ENCODE measurements at places on chromosomes 13 and 19.

DNA sequence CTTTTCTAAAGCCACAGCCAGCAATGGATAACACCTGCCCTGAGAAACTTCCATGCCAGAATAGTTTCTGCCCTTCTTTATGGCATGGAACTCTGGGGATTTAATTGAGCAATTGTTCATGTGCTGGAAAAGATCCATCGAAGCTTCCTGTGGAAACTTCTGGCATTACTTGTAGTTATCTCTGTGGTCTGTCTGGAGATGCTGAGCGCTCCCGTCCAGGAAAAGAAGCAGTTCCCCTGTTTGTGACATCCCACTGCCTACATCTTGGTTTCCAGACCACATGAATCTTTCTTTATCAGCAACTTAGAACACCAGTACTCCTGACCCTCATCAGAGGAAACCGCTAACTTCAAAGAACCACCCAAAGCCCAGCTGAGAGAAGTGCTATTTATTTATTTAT, 24.6 kb downstream of the FLT1 start:
- DNase-seq, result no peak

GRCh38 chr13:22925881-22926747, 254.7 kb upstream of the SGCG start:
- no peak for DNase-seq

DNA sequence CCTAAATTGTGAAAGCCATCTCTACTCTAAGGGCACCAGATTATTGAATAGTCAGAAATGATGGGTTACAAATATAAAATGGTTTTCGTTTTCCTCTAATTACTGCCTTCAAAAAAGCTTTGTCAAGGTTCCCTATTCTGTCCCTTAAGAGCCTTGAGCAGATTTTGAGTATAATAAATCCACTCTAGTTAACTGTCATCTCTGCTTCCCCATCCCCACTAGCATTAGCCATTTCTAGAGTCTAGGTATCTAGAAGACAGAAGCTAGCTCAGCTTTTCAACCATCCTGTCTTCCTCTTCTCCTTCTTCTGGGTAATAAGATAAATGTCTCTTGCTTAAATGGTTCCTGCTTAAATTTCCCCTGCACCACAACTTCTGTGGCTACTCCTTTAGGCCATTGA, 290.4 kb downstream of the DACH1 start:
- no peak for DNase-seq

DNA sequence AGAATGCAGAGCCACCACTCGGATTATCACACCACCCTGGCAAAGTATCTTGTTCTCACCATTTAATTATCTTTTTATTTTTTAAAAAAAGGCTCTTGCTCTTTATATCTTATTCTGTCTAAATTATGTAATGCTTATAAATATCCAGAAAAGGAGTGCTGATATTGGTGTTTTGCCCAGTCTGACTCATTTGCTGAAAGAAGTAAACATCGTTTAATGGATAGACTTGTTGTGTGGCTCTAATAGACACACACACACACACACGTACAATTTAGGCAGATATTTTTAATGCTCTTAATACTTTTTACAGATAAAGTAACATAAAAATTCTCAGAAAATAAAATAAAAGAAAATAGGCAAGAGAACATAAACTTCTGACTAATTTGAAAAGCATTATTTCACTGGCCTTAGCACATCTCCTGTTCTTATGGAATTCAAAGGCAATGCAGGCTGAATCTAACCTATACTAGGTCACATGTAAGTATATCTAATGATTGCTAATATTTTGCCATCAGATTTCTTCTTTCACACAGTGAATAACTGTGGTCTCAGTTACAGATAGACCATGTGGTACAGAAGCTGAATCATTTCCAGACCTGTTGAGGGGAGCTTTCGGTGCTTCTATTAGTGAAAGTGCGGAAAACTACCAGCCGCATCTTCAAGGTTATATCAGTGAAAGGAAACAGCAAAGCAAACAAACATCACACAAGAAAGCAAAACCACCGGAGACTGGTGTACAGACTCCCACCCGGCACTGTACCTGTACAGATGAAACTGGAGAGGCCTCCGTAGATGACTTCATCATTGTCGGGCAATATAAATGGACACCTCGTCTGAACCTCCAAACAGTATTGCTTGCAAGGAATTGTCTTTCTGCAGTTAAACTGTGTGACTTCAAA, 642.1 kb upstream of the ARGLU1 start:
- DNase-seq, result no peak

DNA sequence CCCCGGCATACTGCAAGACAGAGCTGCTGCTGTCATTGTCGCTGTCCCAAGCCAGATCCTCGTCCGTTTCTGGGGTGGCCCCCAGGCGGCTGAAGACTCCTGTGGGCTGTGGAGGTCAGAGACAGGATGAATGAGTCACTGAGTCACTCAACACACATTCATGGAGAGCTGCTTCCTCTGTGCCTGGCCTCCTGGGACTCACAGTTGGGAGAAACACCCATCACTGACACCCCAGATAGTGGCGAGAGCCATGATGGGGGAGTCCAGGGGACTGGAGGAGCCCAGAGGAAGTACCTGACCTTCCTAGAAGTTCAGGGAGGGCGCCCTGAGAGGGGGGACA, 26.0 kb downstream of the C19orf47 start:
- no peak for DNase-seq

- no peak for DNase-seq
These were observed 411.6 kb upstream of the SLITRK5 start for GRCh38 chr13:87259479-87260083.

GRCh38 chr19:3682741-3683404, 17.4 kb downstream of the PIP5K1C start:
- DNase-seq, result no peak

DNA sequence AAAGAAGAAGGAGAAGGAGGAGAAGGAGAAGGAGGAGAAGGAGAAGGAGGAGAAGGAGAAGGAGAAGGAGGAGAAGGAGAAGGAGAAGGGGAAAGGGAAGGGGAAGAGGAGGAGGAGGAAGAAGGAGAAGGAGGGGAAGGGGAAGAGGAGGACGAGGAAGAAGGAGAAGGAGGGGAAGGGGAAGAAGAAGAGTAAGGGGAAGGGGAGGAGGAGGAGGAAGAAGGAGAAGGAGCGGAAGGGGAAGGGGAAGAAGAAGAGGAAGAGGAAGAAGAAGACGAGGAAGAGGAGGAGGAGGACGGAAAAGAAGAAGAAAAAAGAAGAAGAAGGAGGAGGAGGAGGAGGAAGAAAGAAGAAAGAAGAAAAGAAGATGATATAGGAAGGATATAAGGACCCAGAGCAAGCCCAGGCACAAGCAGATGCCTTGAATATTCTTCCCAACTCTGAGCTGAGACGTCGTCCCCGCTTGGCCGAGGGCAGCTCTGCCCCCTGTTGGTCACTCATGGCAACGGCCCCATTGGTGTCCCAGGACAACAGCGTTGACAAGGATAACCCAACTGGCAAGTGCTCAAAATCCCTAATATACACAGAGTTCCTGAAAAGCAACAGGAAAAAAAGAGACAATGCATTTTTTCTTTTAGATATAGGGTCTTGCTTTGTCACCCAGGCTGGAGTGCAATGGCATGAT, 30.6 kb upstream of the IGSF23 start:
- DNase-seq, result no peak

DNA sequence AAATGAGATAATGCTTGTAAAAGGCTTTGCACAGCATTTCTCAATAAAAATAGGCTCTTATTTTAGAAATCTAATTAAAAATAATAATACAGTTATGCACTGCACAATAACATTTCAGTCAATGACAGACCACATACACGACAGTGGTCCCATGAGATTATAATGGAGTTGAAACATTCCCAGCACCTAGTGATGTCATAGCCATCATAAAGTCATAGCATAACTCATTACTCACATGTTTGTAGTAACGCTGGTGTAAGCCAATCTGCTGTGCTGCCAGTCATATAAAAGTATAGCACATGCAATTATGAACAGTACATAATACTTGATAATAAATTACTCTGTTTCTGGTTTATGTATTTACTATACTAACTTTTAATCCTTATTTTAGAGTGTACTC, 12.7 kb upstream of the SERPINE3 start:
- no peak for DNase-seq

GRCh38 chr13:74710006-74710405, 575.8 kb upstream of the KLF12 start:
- no peak for DNase-seq

DNA sequence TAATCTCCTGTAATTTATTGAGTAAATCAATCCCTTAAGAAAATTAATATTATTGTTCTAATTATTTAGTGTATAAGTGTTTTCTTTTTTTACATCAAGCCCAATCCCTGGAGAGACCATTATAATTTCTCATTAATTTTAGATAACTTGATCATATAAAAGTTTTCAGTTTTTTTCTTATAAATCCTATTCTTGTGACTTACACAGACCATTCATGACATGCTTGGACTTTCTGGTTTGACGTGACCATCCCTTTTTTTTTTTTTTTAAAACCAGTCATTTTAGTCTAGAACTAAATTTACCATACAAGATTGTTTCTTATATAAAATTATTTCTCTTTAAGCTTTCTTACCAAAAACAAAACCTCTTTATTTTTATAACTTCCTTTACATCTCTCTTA, 5.4 kb upstream of the MTRF1 start:
- no peak for DNase-seq

GRCh38 chr19:18441804-18442788, 4.2 kb upstream of the ISYNA1 start:
- DNase-seq, result no peak

- DNase-seq, result no peak
These were observed 40.0 kb downstream of the ZNF729 start for GRCh38 chr19:22326219-22326618.

DNA sequence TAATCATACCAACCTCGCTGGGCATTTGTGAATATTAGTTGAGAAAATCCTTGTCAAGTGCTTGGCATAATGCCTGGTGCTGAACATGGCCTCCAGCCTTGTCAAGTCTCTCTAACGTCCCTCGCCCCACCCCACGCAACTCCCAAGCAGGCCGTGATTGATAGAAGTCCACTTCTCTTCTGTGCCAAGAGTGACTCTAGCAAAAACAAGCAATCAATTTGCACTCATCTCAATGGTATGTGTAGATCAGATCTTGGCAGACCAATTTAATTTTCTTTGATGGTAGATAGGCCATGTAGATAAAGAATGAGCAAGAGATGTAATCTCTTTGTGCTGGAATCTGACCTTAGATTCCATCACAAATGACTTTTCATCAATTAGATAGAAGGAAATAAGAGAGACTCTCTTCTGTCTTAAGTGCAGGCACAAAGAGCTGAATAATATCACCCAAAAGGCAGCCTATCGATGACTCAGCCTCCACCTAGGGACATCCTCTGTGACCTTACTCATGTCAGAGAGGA, 31.0 kb upstream of the KATNAL1 start:
- no peak for DNase-seq

- DNase-seq, result no peak
These were observed 169.4 kb upstream of the CSNK1A1L start for GRCh38 chr13:37274569-37275497.

DNA sequence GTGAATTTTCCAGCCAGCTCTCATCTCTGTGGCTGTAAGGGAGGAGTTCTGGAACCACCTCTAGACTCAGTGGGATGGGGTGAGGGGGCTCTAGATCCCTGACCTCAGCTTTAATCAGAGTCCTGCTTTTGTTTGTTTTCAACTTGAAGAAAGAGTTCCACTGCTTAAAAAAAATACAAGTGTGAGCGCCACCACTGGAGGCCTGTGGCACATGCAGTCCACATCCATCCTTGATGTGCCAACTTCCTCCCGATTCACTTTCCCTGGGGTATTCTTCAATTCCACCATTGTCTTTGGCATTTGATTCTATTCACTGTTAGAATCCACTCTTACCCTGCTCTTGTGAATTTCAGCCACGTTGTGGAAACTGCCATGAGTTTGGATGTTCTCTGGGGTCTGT, 62.4 kb upstream of the GJB6 start:
- DNase-seq, result no peak

- no peak for DNase-seq
These were observed 20.4 kb upstream of the AMER2 start for GRCh38 chr13:25192489-25192888.

DNA sequence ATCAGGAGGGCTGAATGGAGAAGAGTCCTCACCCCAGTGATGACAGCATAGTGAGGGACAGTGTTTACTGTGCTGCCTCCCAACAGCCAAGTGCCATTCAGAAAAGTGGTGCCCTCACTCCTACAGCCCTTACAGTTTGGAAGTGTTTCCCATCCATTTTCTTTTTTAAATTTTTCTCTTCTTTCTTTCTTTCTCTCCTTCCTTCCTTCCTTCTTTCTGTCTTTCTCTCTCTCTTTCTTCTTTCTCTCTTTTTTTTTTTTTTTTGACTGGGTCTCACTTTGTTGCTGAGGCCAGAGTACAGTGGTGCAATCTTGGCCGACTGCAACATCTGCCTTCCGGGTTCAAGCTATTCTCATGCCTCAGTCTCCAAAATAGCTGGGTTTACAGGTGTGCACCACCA, 755.3 kb downstream of the UQCRFS1 start:
- DNase-seq, result no peak

GRCh38 chr13:42083138-42083770, 34.8 kb downstream of the DGKH start:
- no peak for DNase-seq

GRCh38 chr13:27919659-27919933, 204 bp upstream of the PDX1 start:
- no peak for DNase-seq

DNA sequence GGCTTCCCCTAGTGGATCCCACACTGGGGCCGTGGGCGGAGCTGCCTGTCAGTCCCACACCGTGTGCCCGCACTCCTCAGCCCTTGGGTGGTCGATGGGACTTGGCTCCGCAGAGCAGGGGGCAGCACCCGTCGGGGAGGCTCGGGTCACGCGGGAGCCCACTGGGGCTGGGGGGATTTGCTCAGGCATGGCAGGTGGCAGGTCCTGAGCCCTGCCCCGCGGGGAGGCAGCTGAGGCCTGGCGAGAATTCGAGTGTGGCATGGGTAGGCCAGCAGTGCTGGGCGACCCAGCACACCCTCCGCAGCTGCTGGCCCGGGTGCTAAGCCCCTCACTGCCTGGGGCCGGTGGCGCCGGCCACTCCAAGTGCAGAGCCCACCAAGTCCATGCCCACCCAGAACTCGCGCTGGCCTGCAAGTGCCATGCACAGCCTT, 481.7 kb upstream of the PRR20A start:
- DNase-seq, result no peak

DNA sequence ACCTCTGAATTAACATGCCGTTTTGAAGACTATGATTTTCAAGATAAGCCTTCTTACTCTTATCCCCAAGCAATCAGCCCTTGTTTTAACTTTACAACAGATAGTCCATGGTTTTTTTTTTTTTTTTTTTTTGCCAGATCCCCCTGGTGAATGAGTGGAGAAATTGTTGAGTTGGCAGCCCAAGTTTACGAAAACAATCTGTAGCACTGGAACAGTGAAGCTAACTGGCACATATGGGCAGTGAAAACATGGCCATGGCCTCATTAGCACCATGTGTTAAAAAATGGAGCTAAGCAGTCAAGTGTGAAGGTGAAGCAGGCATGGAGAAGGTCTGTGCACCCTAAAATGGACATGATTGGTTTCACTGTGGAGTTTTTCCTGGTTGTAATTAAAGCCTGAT, 812.1 kb upstream of the MIR17HG start:
- no peak for DNase-seq

GRCh38 chr19:56547535-56547934, 8.8 kb downstream of the ZFP28 start:
- no peak for DNase-seq

- DNase-seq, result no peak
These were observed 618 bp downstream of the HAUS8 start for GRCh38 chr19:17074634-17075034.

All from T-helper 1 cell (primary cell).